ENCODE measurements at places on chromosomes 12 and 14. TPM values are rescaled to one million over a fixed set of nuclear protein-coding genes. Genes with fewer than 3 reads are reported as not detected.

The PHLDA1 gene
- total RNA-seq: 44.2 TPM

The TBX3 gene
- total RNA-seq: not detected

The PIK3C2G gene
- total RNA-seq: not detected

The TSHR gene
- total RNA-seq: not detected

The SLC7A8 gene
- total RNA-seq: 5.3 TPM

The C12orf42 gene
- not detected for total RNA-seq

The RAD51B gene
- total RNA-seq: 25.1 TPM

- H3K36me3 ChIP-seq: no peaks in the 10 kb centered on the region
- H3K4me3 ChIP-seq: no peak overlapping the region
- no peak overlapping the region for H3K27ac ChIP-seq
- no peaks in the 10 kb centered on the region for H3K27me3 ChIP-seq
- no peak for DNase-seq
Observed at GRCh38 chr12:121989276-121990113, 32.2 kb upstream of the BCL7A start.

- no peaks in the 10 kb centered on the region for H3K36me3 ChIP-seq
- no peak for DNase-seq
- no peaks in the 10 kb centered on the region for H3K4me1 ChIP-seq
- no peak overlapping the region for H3K4me3 ChIP-seq
- H3K27ac ChIP-seq: no peak overlapping the region
Observed at GRCh38 chr14:49250109-49250508, 336.1 kb downstream of the RPS29 start.

- DNase-seq: no peak
- H3K4me3 ChIP-seq: no peak overlapping the region
- peaks cover 54% of the 10 kb centered on the region for H3K4me1 ChIP-seq
- no peaks in the 10 kb centered on the region for H3K27me3 ChIP-seq
Observed at GRCh38 chr12:27464220-27464554, 17.7 kb downstream of the SMCO2 start.

DNA sequence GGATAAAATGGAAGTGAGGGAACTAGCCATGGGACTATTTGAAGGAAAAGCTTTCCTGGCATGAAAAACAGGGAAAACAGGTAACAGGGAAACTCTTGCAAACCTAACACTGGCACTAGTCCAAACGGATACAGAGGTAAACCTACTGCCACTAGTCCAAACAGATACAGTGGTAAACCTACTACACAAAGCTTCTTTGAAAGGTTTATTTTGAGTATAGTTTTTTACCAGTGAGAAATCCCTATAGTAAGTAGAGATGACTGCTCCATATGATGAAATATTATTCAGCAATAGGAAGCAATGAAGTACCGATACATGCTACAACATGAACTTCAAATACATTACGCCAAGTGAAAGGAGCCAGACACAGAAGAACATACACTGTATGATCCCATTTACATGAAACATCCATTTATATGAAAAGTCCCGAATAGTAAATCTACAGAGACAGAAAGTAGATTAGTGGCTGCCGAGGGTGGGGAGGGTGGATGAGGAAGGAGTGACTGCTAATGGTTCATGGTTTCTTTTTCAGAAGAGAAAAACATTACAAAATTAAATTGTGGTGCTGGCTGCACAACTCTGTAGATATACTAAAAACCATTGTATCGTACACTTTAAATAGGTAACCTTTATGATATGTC lies 25.5 kb downstream of the SPTLC2 start:
- no peak overlapping the region for H3K4me3 ChIP-seq
- H3K27me3 ChIP-seq: no peaks in the 10 kb centered on the region
- H3K27ac ChIP-seq: peak overlapping the region; percentile 19
- peaks cover 50% of the 10 kb centered on the region for H3K36me3 ChIP-seq
- peaks cover 53% of the 10 kb centered on the region for H3K4me1 ChIP-seq

DNA sequence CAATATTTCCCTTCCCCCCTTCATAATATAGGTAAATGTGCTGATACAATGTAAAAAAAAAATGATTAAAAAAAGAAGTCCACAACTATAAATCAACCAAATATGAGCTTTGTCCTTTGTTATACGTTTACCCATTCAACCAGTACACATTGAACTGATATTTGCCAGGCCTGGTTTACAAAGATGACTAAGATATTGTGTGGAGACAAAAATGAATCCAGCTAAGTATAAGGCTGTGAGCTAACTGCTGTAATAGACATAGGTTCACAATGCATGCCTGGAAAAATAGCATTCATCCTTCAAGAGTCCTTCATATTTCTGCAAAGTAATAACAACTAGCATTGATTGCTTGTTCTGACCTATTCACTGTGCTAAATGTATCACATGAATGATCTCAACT lies 6.9 kb downstream of the C12orf56 start:
- no peak for DNase-seq
- peaks cover 19% of the 10 kb centered on the region for H3K36me3 ChIP-seq
- H3K27me3 ChIP-seq: no peaks in the 10 kb centered on the region
- no peak overlapping the region for H3K4me3 ChIP-seq
- no peak overlapping the region for H3K27ac ChIP-seq

DNA sequence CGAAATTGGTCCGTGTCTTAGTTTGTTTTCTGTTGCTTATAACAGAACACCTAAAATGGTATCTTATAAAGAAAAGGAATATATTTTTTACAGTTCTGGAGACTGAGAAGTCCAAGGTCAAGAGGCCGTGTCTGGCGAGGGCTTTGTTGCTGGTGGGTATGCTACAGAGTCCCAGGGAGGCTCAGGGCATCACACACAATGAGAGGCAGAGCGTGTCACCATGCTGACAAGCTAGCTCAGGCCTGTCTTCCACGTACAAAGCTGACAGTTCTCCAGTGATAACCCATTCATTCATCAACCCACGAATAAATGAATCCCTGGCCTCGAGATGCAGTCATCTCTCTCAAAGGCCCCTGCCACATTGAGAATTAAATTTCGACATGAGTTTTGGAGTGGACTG lies 56.7 kb upstream of the AEBP2 start:
- no peaks in the 10 kb centered on the region for H3K36me3 ChIP-seq
- no peak overlapping the region for H3K4me3 ChIP-seq
- no peaks in the 10 kb centered on the region for H3K27me3 ChIP-seq
- peak overlapping the region; percentile 16 for H3K27ac ChIP-seq
- H3K4me1 ChIP-seq: peaks cover 5% of the 10 kb centered on the region

DNA sequence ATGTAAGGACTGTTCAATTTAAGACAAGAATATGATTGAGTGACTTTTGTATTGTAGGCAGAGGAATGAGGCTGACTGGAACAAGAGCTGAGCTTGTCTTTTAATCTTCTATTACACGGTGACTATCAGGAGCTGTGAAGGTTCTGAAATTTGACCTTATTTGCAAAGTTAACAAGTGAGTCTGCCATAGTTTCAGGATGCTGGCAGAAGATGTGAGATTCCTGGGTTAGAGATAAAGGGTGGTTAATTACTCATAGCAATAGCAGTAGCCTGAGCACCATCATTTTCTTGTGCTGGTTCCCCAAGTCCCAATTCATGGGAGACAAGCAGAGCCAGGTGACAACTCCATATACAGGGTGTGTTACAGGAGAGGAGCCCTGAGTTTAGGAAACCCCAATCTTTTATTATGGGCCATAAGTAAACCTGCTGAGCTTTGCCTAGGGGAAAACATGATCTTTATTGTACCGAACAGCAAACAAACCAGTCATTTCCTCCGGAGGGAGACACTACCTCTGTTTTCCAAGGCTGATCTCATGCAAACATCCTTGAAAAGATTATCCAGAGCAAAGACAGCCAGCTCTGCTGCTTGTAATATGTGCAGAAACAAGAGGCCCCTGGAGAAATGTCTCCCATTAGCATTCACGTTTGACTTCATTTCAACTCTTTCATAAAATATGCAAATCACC lies 51.7 kb upstream of the DDX11 start:
- H3K27me3 ChIP-seq: peaks cover 17% of the 10 kb centered on the region
- no peak overlapping the region for H3K27ac ChIP-seq
- no peak overlapping the region for H3K4me3 ChIP-seq
- no peak for DNase-seq

GRCh38 chr12:94012071-94012470 lies 136.3 kb upstream of the PLXNC1 start:
- peaks cover 8% of the 10 kb centered on the region for H3K36me3 ChIP-seq
- no peak overlapping the region for H3K4me3 ChIP-seq
- peaks cover 11% of the 10 kb centered on the region for H3K4me1 ChIP-seq
- H3K27ac ChIP-seq: no peak overlapping the region

DNA sequence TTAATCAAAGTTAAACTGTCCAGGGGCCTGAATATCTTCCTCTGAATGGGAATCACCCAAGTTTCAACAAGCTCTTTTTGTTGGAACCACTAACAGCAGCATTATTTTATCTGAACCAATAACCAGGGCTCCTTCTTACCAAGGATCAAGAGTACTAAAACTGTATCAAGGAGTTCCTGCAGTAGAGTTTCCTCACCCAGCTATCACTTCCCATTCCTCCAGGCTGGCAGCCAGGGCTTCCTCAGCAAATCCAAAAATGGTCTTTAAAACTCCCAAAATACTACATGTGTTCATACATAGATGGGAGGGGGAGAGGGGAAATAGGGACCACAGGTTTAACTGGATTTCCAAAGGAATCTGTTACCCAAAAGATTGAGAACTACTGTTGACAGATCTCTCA lies 10.5 kb downstream of the FMNL3 start:
- no peak overlapping the region for H3K27ac ChIP-seq
- H3K27me3 ChIP-seq: no peaks in the 10 kb centered on the region
- H3K4me1 ChIP-seq: peaks cover 30% of the 10 kb centered on the region
- DNase-seq: no peak
- no peak overlapping the region for H3K4me3 ChIP-seq
- peaks cover 3% of the 10 kb centered on the region for H3K36me3 ChIP-seq

DNA sequence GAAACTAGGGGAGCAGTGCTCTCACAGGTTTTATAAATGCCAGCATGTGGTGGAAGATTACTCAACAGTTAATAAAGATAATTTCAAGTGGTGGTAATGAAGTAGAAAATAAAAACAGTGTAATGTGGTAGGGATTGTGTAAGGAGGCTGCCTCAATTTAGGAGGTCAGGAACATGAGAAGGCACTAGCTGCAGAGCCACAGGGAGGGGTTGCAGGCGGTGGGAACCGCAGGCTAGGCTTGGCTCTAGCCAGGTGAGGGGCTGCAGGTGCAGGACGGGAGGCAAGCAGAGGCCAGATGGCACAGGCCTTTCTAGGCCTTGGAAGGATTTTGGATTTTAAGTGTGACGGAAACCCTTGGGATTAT lies 768 bp downstream of the METTL25 start:
- peaks cover 28% of the 10 kb centered on the region for H3K4me1 ChIP-seq
- no peaks in the 10 kb centered on the region for H3K27me3 ChIP-seq
- peak overlapping the region; percentile 100 for H3K27ac ChIP-seq
- DNase-seq: no peak
- peaks cover 45% of the 10 kb centered on the region for H3K36me3 ChIP-seq

DNA sequence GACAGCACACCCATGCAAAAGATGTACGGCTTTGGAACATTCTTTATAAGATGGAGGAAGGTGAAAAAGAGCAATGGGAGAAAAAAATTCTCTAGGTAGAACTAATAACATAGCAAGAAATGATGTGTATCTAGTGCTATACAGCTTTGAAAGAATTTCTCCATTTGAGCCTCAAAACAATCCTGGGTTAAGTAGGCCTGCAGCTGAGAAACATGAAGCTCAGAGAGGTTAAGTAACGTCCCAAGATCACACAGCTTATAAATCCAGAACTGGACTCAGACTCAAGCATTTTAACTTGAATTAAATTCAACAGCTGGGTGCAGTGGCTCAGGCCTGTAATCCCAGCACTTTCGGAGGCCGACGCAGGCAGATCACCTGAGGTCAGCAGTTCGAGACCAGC lies 32.9 kb downstream of the TTC7B start:
- DNase-seq: no peak
- H3K4me1 ChIP-seq: no peaks in the 10 kb centered on the region
- H3K36me3 ChIP-seq: no peaks in the 10 kb centered on the region
- no peaks in the 10 kb centered on the region for H3K27me3 ChIP-seq

GRCh38 chr12:49403971-49404450 lies 36.7 kb downstream of the SPATS2 start:
- H3K36me3 ChIP-seq: no peaks in the 10 kb centered on the region
- no peaks in the 10 kb centered on the region for H3K27me3 ChIP-seq
- no peak overlapping the region for H3K4me3 ChIP-seq
- H3K27ac ChIP-seq: no peak overlapping the region

DNA sequence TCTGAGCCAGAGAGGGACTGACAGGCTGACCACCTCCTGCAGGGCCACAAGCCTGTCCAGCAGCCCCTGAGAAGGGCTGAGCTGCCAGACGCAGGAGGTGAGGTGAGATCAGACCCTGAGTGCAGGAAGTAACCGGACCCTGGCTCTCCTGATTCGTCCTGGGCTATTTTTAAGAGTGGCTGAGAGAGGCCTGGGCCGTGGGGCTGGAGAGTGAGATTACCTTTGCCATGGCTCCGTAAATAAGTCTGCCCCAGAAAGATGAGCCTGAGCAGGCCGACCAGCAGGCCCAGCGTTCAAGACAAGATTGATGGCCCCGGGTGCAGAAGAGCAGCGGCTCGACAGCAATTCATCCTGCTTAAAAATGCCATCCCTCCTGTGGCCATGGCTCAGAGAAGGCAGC lies 54.2 kb downstream of the SPTB start:
- no peaks in the 10 kb centered on the region for H3K36me3 ChIP-seq
- H3K4me3 ChIP-seq: no peak overlapping the region
